ENCODE measurements at places on chromosomes 13 and 19.

GRCh38 chr19:56692206-56692895 lies 20.8 kb upstream of the ZNF835 start:
- DNase-seq, result no peak

GRCh38 chr13:96238861-96239260 lies 149.0 kb downstream of the HS6ST3 start:
- DNase-seq, result no peak

DNA sequence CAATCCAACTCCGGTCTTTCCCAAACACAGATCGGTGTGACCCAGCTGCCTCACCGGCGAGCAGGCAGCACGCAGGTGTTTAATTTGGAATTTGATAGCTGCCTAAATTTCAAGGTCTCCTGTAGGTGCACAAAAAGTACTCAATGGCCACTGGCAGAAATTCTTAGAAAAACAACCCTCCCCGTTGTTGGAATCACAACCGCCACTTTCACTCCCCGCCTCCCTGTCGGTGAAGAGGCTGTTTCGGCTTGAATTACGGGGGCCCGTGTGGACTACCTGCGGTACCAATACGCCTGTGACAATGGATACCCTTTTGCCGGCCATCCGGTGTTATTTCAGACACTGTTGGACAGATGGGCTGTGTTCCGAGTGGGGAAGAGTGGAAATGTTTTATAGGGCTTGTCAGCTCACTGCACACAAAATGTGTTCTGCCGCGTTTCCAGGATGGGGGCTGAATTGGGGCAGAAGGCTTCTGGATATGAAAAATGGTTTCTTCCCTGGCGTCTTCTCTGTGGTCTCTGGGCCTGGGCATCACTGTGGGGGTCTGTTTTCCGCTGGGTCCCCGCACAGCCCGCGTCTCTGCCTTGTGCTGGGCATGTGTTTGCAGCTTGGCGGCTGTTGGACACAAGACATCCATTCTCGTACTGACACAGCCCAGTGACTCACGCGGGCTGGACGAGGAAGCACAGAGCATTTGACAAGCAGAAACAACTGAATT lies 45.4 kb downstream of the ZIC5 start:
- DNase-seq, result no peak

- DNase-seq, result no peak
Measured at GRCh38 chr19:33124207-33125098, 7.5 kb upstream of the WDR88 start.

DNA sequence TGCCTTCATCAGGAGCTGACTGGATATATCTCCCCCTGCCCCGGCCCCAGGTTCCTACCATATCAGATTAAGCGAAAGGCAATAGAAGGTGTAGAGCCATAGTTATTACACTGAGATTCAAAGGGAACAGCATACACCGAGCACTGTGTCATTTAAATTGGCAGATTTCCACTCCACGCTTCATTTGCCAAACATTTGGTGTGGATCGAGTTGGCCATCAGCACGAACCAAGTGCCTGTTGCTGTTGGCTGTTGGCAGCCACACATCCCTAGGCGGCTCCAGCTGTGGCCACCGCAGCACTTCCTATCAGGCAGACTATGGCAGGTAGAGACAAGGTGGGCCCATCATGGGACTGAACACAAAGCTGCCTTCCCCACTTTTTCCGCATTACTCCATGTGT lies 115.8 kb downstream of the CCNA1 start:
- DNase-seq, result no peak

DNA sequence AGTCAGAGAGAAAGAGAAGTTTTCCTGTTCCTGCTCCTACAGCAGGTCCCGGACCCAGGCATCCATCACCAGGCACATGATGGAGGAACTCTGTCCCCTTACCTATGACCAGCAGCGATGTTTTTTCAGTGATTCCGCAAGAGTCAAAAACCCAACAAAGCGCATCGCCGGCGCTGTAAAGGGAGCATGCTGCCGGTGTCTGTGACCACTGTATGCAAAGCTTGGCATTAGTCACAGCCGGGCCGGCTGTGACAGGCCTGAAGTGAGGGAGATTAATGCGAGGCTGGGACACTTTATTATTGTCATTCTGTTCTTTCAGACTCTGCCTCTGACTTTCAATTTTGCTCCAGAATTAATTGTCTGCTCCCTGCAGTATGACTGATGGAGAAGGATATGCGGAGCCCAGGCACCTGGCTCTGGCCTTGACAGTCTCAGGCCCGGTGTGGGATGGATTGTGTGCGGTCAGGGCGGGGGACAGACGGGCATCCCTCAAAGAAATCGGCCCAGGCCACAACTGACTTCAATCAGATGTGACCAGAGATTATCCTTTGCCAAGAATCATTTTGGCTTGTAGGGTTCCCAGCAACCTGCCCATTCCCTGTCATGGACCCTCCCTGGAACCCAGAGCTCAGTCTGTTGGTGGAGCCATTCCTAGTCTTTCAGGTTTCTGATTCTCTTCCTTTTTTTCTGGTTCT lies 462.0 kb upstream of the ZNF507 start:
- no peak for DNase-seq

GRCh38 chr13:99665711-99666110 lies 164.4 kb downstream of the TM9SF2 start:
- DNase-seq, result no peak

- DNase-seq, result no peak
Measured at GRCh38 chr13:53807251-53807834, 778.7 kb downstream of the OLFM4 start.

GRCh38 chr19:17471410-17472125 lies 1.2 kb downstream of the SLC27A1 start:
- DNase-seq, result no peak

GRCh38 chr19:13051557-13052165 lies 51.0 kb downstream of the LYL1 start:
- no peak for DNase-seq

DNA sequence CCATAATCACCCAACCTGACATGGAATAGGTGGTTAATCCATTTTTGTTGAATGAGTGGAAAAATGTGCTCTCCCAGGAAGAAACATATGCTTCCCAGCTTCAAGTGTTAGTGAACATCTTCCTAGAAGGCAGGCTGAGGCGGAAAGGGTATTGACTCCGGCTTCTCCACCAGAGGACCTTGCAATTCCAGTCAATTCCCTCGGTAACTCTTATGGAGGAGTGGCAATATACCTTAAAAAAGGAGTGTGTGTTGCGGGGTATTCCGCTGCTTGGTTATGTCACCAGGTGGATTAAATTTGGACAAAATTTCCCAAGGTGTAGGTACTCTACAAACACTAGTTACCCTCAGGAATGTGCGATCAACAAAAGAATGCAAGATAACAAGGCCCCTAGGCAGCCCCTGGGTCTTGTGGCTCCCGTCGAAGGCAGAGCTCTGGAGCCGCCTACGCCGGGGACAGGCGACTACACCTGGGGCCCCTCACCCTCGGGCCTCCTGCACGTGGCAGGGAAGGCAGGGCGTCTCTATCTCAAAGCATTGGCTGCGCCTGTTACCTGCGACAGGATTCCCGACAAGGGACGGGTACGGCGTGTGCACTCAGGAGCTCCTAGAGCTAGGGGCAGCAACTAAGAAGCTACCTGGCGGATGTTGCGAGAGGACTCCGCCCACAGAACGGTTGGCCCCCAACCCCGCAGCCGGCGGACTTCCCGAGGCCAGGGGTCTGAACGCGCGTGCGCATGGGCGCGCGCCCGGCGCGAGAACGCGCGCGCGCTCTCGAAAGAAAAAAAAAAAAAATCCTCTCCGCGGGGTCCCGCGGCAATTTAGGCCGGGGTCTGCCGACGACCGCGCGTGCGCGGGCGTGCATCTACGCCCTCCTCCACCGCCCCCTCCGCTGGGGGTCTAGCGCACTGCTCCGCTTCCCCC lies at the start of gene WDR87:
Gene WDR87, minus strand, starts transcription at position 649 of the 923 bp plus-strand sequence. CDS start 8,355 bp downstream, outside the sequence.
- peak; percentile 32 for DNase-seq

DNA sequence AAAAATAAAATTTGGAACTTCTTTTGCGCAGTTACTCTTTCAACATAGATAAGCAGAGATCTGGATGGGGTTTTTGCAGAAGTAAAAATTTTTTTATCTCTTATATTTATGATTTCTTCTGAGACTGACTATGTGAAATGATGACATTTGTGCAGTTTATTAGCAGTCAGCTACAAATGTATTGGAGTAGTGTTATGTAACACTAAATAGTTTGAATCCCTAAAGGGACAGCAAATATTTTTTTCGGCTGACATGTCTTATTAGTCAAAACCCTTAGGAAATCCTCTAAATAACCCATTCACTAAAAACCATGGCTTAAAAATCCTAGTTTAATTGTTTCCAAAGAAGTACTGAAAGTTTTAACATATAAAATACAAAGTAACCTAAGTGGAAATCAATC lies 48.0 kb upstream of the EDNRB start:
- DNase-seq, result no peak

- DNase-seq, result no peak
Measured at GRCh38 chr13:39496506-39496905, 106.5 kb downstream of the LHFPL6 start.

GRCh38 chr13:106492588-106493475 lies 42.6 kb downstream of the EFNB2 start:
- DNase-seq, result no peak

DNA sequence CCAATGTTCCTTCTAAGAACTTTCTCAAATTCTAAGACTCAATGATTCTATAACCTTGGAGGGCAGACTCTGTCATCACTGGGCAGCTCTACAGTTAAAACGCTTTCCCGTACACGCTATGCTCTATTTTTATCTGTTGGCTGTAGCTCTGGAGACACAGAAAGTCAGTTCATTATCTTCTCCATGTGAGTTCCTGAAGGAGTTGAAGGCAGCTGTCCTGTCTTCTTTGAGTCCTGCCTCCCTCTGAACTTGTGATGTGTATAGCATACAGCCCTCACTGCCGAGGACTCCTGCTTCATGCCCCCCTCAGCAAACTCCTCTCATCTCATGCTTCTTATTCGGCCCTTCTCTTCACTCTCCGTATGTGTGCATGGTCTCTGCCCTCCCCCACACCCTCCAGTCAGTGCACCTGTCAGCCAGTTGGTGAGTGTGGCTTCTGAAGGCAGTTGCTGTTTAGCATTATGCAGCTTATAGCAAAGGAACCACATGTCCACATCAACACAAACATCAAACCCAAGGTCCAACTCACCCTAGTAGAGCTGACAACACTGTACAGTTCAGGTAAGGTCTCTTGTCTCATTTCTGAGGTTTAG lies 504.9 kb downstream of the DIAPH3 start:
- no peak for DNase-seq

DNA sequence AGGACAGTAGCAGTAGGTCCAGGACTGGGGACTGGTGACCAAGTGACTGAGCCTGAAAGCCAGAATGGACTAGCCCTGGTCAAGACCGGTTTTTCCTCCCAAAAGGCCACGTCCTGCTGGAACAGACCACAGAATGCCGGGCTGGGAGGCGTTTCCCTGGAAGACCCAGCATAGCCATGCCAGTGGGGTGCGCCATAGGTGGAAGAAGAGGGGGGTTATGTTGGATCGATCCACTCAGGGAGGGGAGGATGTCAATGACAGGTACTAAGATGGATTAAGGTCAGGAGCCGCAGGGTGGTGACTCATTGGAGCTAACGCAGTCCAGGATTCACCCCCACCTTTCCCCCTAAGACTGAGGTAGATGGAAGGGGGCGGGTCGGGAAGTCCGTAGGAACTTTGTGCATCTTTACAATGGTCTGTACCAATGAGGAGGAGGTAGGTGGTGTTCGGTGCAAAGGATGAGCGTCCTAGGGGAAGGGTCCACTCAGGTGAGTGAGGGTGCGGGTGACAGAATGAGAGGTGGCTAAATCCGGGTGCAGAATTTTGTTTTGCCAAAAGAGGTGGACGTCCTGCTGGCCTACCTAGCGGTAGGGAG lies 21.0 kb downstream of the VASP start:
- DNase-seq, result no peak

DNA sequence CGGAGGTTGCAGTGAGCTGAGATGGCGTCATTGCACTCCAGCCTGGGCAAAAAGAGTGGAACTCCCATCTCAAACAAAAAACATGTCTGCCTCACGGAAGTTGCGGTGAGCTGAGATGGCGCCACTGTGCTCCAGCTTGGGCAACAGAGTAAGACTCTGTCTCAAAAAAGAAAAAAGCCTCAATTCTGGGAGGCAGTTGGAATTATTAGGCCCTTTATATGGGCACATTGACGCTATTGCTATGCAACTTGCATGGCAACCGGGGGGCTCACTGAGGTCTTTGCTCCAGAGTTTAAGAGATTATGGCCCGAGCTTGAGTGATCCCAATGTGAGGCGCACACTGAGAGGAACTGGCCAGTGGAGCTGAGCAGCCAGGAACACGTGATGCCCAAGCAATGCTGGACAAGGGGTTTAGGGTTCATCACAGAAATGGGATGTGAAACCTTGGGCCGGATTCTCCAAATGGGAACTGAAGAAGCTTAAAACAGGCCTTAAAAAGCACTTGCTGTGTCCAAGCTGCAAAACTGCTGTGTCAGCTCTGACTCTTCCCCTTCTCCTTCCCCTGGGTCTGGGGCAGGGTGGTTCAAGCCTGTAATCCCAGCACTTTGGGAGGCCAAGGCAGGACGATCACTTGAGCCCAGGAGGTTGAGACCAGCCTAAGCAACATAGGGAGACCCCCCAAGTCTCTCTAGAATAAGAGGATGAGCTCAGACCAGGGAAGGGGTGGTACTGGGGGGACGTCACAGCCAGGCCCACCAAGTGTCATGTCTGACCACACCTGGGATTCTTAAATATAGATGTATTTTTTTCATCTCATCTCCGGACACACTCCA lies 2.5 kb downstream of the FTL start:
- no peak for DNase-seq

DNA sequence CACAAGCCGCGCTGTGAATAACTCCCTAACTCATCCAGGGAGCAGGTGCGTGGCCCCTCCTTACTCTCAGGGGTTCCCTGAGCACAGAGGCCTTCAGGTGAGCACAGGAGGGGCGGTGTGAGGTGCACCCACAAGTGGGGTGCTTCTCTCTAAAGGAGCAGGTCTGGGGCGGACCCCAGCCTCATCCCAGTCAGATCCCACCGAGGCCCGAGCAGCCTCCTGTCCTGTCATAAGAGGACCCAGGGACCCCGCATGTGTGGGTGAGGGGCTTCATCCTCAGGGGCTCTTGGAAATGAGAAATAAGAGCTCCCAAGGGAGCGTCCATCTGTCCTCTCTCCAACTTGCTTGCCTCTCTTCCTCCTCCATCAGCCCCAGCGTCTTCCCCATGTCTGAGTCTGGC lies 3.0 kb upstream of the LILRA5 start:
- DNase-seq, result no peak

- peak; percentile 96 for DNase-seq
Measured at GRCh38 chr19:9792206-9793070, 23.9 kb upstream of the ZNF846 start.

GRCh38 chr13:112772539-112772909 lies 82.7 kb downstream of the ATP11A start:
- DNase-seq, result no peak

- DNase-seq, result no peak
Measured at GRCh38 chr19:50340331-50340730, 11.2 kb upstream of the KCNC3 start.

GRCh38 chr13:49082653-49083536 lies 107.2 kb downstream of the FNDC3A start:
- no peak for DNase-seq

GRCh38 chr13:20353973-20354372 lies 121.9 kb upstream of the GJB6 start:
- DNase-seq, result no peak

- no peak for DNase-seq
Measured at GRCh38 chr19:13684021-13684420, 80.3 kb upstream of the MRI1 start.

All from T-helper 1 cell (primary cell).